ENCODE measurements at places on chromosomes 5 and 9. TPM values are rescaled to one million over a fixed set of nuclear protein-coding genes. Genes with fewer than 3 reads are reported as not detected.

DNA sequence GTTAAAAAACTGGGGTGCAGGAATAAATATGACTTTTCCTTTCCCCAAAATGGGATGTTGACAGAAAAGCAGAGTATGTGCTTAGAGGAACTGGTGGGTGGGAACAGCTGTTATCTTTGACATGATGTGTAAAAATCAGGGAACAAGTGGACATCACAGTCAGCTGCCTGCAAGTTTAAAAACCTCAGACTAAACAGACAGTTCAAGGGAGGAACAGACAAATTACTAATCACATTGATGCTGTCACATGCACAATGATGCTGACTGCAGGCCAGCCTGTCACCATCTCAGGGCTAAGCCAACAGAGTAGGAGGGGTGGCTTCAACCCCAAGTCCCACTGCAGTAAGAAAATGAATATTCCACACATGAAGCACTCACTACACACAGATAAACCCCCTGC lies 38.2 kb upstream of the UBAP2 start:
- H3K27me3 ChIP-seq, result no peaks in the 10 kb centered on the region
- H3K4me1 ChIP-seq, result peaks cover 3% of the 10 kb centered on the region
- peaks cover 57% of the 10 kb centered on the region for H3K36me3 ChIP-seq
- DNase-seq, result no peak

DNA sequence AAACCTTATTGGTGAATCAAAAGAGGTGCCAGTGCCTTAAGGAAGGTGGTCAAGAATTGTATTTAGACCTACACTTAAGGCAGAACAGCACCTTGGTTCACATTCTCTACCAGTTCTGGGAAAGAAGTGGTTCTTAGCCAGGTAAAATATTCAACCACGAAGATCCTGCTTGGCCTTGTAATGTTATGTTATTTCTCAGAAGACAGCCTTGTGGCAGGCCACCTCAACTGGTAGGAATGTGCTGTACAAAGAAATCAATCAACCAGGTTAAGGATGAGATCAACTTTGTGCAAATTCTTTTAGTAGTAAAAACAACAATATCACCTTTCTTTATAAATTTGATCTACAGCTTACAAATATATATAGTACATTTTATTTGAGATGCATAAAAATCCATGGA lies 246.8 kb downstream of the ARRDC3 start:
- no peaks in the 10 kb centered on the region for H3K27me3 ChIP-seq
- DNase-seq, result no peak
- H3K27ac ChIP-seq, result no peak overlapping the region
- H3K4me3 ChIP-seq, result no peak overlapping the region
- no peaks in the 10 kb centered on the region for H3K36me3 ChIP-seq
- H3K4me1 ChIP-seq, result peaks cover 7% of the 10 kb centered on the region

Gene TUSC1
- 2.4 TPM for total RNA-seq

- H3K4me3 ChIP-seq, result no peak overlapping the region
- H3K4me1 ChIP-seq, result no peaks in the 10 kb centered on the region
- no peaks in the 10 kb centered on the region for H3K36me3 ChIP-seq
- DNase-seq, result no peak
Measured at GRCh38 chr5:74476819-74477453, 163.6 kb downstream of the ENC1 start.
